ENCODE measurements at places on chromosomes 5 and 9.

DNA sequence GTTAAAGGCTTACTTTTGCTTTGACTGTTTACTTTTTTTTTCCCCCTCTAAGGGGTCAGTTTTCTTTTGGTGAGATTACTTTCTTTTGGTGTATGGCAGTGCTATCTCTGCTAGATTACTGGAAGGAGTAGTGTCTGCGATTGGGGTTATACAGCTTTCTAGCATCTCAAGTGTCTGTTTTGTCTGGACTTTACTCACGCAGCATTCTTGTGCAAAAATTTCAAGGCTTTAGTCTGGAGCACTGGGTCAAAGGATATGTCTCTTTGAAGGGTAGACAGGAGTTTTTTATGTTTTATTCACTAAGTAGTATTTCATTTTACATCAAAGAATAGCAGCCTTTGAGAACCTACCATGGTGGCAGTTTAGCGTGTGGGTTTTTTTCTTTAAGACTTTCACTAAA, 52.6 kb downstream of the NDUFS4 start:
- no peak for DNase-seq

DNA sequence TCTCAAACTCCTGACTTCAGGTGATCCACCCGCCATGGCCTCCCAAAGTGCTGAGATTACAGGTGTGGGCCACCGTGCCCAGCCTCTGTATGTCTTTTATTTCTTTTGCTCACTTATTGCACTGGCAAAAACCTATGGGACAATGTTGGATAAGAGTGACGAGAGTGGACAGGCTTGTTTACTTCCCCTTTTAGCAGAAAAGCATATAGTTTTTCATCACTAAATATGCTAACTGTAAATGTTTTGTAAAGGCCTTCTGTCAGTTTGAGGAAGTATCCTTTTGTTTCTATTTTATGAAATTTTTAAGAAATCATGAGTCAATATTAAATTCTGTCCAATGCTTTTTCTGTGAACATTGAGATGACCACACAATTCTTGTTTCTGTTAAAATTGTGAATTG, 103.3 kb downstream of the AUH start:
- no peak for DNase-seq

DNA sequence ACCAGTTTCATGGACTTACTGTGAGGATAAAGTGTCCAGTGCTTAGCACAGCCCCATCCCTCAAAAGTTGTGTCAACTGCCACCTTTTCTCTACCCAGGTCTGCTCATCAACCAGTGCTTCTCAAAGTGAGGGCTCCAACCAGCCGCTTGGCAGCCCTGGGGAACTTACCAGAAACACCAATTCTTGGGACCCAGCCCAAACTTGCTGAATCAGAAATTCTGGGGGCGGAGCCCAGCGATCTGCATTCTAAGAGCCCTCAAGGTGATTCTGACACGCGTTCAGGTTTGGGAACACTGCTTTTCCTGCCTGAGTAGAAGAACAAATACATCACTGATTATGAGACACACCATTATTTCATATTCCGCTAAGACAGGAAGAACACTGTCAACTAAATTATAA, 132.0 kb downstream of the NSG2 start:
- no peak for DNase-seq

GRCh38 chr9:137726764-137727163, 108.0 kb downstream of the EHMT1 start:
- no peak for DNase-seq

DNA sequence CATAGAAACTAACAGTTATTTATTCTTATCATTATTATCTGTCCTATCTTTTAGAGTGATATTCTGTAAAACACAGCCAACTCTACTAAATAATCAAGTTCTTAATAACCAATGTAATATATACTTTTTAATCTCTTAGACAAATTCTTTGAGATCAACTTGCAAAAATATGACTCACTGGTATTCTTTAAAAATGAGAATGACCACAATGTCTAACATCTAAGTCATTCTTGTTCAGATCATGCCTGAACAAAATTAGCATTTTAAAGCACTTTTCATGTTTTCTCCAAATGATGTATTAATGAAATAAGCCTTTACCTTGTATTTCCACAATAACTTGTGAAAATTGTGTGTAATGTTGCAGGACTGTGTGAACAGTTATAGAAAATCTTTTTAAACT, 356.9 kb upstream of the RGMB start:
- no peak for DNase-seq

DNA sequence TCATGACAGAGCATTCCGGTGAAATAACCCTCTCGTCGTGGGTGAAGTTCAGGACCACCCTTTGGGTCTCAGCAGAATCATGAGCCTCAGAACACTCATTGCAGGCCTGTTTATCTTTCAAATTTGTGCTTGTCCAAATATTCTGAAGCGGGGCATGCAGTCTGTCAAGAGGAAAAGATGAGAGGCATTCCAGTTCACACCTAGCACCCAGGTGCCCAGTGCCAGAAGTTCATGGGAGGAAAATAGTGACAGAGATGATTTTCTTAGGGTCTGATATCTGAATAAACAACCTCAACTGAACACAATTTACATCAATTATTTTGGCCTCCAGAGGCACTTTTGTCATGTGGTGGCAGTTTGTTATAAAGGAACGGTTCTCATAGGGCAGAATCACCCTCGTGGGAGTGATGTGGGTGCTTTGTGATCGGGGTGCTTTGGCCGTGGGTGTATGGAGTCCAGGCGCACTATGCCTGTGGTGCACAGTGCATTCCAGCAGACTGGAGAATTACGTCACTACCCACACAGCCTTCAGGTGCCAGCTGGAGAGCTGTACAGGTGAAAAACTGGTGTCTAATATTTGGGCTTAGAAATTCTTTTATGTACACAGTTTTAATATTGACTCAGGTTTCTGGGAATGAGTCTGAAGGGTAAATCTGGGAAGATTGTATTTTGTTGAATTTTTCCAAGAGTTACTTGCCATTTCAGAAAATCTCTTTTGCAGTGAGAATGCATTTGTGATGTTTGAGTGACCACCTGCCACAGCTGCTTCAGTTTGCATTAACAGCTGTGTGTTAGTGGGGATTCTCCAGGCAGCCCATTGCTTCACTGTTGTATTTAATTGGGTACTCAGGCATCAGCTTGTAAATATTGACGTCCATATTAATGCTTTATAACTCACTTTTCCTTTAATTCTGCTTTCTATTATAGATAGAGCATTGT, 289.3 kb downstream of the FANCC start:
- DNase-seq, result no peak

GRCh38 chr9:109579191-109579948, 81.3 kb upstream of the PTPN3 start:
- DNase-seq, result no peak

- DNase-seq, result no peak
These were observed 3.4 kb upstream of the MYORG start for GRCh38 chr9:34380034-34380510.

DNA sequence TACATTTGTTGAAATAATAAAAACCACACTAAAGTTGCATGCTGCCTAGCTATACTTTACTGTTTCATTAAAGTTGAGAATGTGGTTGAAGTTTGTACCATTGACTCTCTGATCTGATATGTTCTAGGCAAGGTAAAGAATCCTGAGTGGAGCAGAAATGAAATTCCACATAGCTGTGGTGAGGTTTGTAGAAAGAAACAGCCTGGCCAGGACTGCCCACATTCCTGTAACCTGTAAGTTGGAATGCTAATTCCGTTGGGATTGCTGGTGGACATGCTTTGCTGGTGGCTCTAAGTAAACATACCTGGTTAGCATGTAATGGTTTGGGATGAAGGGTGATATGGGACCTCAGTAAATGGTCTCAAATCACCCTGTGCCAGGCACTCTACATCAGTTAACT, 16.8 kb downstream of the NFX1 start:
- no peak for DNase-seq

- DNase-seq, result no peak
These were observed 312.1 kb downstream of the TMEM232 start for GRCh38 chr5:110414360-110414759.

- no peak for DNase-seq
These were observed 522 bp downstream of the CDK20 start for GRCh38 chr9:87973730-87974292.

DNA sequence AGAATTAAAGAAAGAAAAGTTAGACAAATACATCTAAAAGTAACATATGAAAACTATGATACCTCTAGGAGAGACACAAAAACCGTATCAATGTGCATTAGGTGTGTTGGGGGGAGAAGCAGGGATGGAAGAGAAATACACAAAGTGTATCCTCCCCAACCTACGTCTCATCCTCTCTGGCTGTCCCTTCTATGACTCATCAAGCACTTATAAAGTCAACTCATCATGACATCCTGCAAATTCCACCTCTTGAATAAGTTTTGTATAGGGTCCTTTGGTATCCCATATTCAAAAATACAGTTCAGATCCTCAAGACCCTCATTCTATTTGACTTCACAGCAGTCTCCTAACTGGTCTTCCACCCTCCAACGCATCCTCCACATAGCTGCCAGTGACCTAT, 917.6 kb upstream of the DMAC1 start:
- DNase-seq, result no peak

DNA sequence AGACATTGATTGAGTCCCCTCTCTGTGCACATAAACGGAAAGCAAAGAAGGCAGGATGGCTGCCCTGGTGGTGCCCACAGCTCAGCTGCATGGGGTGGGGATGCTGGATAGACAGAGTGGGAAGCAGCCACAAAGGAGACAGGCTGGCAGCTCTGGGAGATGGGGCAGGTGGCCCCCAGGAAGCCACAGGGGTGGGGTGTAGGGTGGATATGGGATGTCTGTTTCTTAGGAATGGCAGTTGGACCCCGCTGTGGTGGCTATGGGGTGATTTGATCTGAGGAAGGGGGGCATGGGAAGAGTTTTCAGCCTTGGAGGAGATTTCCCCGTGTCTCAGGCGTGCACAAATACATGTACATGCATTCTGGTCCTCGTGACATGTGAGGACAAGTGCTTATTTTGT, 50.2 kb upstream of the VDAC1 start:
- DNase-seq, result no peak

- no peak for DNase-seq
These were observed 417.3 kb downstream of the TLE4 start for GRCh38 chr9:79989079-79989478.

DNA sequence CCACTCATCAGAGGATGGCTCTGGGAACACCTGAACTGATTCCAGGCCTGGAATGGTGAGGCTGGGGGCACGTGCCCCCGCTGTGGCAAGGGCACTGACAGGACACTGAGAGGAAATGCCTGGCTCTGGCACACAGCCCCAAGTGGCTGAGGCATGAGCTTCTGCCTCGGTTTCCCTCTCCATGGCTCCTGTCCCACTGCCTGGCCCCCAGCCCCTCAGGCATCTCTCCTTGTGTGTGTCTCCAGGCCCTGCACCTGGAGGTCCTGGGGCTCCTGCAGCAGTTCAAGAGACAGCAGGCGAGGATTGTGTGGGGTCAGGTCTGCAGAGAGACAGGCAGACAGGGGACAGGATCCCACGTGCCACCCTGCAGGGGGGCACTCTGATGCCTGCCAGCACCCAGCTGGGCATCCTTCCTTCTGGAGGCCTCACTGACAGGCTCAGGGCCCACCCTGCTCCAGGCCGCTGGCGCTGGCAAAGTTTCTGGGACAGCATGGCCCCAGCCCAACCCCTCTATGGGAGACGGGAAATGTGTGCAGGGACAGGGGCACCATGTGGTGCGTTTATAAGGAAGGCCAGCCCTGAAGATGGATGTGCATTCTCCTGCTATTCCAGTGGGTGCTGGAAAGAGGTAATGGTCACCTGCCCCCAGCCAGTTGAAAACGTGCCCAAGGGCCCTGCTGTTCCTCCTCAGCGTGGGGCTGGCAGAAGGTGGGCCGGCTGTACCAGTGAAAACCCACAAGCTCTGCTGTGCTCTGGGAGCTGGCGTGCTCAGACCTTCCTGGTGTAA, 66.0 kb downstream of the RASGEF1C start:
- no peak for DNase-seq

DNA sequence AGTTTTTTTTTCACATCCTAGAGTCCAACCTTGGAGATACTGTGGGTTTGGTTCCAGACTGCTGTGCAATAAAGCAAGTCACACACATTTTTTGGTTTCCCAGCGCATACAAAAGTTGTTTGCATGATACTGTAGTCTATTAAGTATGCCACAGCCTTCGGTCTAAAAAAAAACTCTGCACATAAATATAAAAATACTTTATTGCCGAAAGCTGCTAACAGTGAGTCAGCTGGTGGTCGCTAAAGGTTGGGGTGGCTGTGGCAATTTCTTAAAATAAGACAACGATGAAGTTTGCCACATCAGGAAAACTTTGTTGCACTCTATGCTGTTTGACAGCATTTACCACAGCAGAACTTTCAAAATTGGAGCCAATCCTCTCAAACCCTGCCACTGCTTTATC, 37.4 kb downstream of the UBQLN1 start:
- DNase-seq, result no peak

DNA sequence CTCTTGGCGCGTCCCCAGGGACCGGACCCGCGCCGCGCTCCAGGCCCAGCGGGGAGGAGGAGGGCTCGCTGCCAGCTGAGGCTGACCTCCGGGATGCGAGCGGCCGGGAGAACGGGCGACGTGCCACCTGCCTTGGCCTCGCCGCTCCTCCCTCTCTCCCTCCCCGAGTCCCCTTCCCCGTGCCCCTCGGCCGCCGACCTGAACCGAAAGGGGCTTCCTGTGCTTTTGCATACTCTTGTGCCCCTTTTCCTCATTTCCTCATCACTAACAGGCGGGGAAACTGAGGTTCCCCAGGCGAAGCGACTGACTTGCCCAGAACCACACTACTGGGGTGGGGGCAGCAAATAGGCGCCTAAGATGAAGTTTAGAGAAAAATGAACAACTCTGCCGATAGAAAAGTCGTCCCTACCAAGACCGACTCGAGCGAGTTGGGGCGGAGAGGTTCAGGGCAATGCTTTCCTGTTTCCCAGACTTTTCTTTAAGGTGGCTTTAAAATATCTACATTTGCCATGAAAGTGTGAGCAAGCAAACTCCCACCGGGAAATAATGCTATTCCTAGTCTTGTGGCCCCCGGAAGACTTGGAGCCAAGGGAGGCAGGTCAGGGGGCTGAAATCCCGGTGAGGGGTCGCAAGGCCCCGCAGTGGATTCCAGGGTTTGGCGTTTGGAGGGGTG, 580 bp upstream of the DUSP1 start:
- no peak for DNase-seq

DNA sequence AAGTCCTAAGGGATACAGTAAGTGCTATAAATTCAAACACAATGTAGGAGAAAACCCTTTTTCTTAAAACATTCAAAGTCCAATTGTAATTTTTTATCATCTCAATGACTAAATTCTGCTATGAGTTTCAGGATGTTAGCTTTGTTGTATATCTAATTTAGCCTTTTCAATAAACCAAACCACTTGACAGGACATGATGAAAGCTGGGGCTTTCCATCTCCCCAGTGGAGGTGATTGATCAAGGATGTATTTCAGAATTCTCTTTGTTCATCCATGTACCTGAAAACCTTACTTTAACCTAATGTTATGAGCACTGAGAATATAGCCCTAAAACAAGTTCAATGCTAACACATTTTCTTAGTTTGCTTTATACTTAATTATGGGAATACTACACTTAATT, 639.0 kb upstream of the ITGA1 start:
- no peak for DNase-seq

DNA sequence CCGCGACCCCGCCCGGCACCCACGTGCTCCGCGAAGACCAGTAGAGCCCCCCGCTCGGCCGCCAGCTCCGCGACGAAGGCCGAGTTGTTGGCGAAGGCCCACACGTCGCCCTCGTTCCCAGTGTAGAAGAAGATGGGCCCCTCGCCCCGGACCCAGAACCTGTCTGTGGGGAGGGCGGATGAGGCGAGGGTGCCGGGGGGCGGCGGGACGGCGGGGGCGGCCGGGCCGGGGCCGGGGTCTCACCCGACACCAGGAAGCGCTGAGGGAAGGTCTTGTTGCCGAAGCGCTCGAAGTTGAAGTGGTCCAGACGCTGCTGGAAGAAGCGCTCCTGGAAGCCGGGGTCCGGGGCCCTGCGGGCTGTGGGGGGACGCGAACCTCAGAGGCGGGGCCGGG, 317 bp downstream of the DPP7 start:
- DNase-seq, result no peak
